Stimulated activated CD8-positive, alpha-beta memory T cell treated with anti-CD3 and anti-CD28 coated beads, Interleukin-4, amount 100 ng/mL, for 4 hours (primary cell): ENCODE measurements at places on chromosomes 3 and 15.

DNA sequence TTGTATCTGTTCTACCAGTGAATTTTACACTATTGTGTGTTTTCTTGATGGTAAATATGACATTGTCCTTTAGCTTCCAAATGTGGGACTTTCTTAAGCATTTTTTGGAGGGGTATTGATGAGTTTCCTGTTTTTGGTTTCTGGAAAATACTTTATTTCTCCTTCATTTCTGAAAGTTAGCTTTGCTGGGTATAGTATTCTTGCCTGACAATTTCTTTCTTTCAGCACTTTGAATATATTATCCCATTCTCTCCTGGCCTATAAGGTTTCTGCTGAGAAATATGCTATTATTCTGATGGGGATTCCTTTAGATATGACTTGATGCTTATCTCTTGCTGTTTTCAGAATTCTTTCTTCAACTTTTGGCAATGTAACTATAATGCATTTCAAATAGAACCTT is 15.4 kb upstream of the ATP2C1 start:
- DNase-seq = no peak

DNA sequence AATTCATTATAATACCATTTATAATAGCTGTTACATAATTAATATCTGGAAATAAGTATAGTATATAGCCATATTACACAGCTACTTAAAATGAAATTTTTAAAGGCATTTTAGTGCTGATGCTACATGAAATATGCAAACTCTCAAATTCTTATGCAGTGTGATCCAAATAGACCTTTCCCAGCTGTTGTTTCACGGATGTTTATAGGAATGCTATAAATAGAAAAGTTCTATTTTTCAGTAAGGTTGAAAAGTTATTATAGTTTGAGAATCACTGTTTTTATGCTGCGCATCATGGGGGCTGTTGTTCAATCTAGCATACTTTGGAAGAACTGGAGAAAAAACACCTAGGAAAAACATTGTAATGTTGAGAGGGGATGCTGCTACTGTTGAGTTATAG is 147.7 kb upstream of the TRIM42 start:
- no peak for DNase-seq

- no peak for DNase-seq
Measured at GRCh38 chr3:76370749-76371520, 585.6 kb upstream of the ZNF717 start.

- no peak for DNase-seq
Measured at GRCh38 chr15:36753173-36753572, 173.7 kb downstream of the CDIN1 start.

- no peak for DNase-seq
Measured at GRCh38 chr3:126295407-126295939, 61.7 kb downstream of the KLF15 start.

GRCh38 chr15:40272485-40273056 is 10.3 kb downstream of the ANKRD63 start:
- no peak for DNase-seq

- no peak for DNase-seq
Measured at GRCh38 chr3:74858086-74858485, 243.6 kb upstream of the CNTN3 start.

DNA sequence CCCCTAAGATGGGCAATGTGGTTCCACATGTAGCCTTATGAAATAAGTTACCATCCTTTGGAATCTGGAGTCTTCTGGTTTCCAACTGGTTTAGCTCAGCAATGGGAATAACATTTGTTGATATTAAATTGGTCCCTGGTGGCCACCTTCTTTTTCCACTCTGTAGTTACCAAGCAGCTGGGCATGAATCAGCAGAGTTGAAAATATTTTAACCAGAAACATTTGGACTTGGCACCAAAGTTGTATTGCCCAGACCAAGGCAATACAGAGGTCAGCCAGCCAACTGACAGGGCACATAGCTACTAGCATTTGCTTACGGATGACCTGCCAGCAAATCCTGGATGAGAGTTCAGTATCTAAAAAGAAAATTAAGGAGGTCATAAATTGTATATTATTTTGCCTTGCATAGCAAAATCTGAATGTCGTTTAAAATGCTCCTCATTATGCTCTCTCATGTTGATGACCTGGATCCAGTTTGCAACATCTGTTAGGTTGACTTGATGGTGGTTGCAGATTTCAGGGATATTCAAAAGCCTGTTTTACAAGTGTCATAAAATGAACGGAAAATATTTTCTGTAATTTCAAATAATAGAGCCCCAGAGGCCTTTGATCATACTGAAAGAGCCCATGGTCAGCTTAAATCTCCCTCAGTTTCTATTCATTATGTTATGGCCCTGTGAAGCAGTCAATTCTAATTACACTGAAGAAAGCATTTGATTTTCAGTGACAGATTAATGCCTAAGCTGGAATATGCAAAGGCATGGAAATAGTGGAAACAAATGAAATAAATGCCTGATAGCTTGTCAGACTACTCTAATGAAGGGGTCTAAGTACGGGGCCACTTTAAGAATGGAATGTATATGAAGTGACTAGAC is 54.6 kb downstream of the PPM1L start:
- DNase-seq = no peak

DNA sequence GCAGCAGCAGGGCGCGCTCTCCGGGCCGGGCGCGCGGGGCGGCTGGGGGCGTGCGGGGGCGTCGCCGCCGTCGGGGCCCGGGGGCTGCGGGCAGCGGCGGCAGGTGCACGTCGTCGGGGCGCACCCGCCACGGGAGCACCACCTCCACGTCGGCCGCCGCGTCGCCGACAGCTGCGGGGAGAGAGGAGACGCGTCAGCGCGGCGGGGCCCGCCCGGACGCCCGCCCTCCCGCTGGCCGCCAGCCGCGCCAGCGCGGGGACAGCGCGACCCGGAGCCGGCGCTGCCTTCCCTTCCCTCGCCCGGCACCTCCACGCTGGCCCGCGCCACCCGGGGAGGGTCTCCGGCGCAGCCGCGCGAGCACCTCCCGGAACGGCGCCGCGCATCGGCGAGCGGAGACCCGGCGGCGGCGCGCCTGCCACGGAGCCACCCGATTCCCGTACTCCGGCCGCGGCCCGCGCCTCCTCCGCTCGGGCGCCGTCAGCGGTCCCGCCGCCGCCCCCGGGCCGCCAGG is 481 bp downstream of the ADAMTS17 start:
- no peak for DNase-seq

DNA sequence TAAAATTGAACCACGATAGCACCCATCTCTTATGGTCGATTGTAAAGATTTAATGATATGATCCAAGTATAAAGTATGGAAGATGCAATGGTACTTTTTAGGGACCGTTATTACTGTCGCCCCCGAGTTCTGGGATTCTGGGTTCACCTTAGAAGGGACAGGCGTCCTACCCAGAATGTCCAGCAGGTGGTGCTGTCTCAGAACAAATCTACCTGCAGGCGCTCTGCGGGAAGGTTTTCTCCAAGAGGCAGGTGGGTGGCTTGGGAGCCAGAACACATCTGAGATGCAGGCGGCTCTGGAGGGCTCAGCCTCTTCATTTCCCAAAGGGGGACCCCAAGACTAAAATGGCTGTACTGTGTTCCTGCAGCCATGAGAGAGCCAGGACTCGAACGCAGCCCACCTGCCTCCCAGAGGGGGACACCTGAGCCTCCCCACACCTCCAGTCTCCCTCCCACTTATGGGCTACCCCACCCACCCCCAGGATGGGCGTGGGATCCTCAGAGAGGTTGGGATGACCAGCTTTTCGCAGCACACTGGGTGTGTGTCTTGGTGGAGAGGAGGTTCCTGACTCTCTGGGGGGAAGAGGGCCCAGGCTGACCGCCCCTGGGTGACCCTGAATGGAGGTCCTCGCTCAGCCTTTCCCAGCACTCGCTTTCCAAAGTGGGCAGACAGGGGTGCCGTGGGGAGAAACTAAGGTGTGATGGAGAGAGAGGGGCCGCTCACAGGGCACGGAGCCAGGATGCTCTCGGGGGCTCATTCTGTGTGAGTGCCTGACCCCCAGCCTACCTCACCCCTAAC is 28.1 kb upstream of the CORO2B start:
- peak; percentile 43 for DNase-seq

DNA sequence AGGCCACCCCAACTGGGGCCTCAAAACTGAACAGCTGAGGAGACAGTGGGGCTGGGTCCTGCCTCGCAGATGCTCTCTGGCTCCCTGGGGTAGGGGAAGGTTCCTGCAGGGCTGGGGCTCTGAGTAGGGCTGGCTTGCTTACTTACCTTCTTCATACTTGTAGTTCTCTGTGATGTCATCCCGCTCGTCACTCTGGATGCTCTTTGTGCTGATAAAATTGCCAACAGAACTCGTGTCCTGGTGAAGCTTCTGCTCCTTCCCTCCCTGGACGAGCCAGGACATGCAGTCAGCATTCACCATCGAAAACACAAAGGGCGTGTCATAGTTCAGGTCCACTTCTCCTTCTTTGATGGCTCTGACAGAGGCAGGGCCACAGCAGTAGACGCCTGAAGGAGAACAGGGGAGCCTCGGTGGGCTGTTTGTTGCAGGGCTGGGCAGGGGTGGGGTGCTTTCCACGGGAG is 17.9 kb upstream of the EPB42 start:
- DNase-seq = no peak

DNA sequence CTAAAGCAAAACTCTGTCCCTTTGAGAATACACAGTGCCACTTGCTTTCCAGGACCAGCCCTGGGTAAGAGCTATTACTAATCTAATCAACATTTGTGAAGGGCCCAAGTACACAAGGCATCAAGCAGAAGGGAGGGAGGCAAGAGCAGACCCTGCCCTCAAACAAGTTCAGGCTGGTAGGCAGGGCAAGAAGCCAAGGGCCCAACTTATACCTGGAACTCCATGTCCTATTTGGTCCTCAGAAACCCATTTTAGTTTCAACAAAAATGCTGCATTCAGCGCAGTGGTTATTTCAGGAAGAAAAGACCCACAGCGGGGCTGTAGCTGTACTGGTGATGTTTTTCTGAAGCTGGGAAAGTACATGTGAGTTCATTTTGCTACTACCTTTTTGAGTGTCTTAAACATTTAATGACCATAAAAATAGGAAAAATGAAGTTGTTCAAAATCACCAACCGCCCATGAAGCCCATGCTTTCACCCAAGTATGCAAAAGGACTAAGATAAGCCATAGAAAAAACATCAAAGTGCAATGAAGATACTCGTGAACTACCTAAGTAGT is 2.8 kb downstream of the RPS17 start:
- no peak for DNase-seq

GRCh38 chr15:99371180-99372103 is 120.2 kb downstream of the LRRC28 start:
- DNase-seq = no peak

- no peak for DNase-seq
Measured at GRCh38 chr3:73094951-73095350, 33.5 kb downstream of the EBLN2 start.

GRCh38 chr3:46127503-46127902 is 80.6 kb downstream of the CCR1 start:
- DNase-seq = no peak

GRCh38 chr3:37287776-37288175 is 113.4 kb upstream of the LRRFIP2 start:
- DNase-seq = no peak

GRCh38 chr15:36294359-36294758 is 285.1 kb upstream of the CDIN1 start:
- DNase-seq = no peak

DNA sequence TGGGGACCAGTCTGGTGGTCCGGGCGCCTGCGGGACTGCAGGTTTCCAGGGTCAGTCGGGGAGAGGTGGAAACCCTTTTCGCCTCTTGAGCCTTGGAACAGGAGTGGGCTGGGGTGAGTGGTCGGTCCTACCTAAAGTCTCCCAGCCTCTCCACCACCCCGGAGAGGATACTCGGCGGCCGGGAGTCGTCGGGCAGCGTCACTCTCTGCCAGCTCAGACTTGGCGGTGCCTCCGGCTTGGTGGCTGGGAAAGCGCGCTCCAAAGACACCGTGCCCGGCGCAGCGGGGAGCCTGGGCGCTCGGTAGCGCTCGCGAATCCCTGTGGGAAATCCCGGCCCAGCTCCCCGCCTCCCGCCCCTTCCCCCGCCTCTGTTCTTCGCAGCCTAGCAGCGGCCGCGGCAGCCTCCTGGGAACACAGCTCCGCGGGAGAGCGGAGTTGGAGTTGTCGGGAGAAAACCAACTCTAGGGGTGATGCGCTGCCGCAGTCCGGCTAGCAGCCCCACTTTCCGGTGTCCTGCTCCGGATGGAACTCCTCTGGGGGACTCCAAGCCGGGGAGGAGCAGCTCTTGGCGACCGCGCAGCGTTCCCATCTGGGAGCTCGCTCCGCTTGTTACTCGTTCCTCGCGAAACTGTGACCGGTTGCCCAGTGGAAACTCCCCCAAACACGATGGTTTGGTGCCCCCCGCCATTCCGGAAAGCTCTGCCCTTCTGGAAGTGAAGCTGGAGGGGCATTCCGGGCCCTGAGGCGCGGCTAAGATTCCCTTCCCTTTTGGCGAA is 1.4 kb downstream of the EPHB1 start:
- DNase-seq = no peak

DNA sequence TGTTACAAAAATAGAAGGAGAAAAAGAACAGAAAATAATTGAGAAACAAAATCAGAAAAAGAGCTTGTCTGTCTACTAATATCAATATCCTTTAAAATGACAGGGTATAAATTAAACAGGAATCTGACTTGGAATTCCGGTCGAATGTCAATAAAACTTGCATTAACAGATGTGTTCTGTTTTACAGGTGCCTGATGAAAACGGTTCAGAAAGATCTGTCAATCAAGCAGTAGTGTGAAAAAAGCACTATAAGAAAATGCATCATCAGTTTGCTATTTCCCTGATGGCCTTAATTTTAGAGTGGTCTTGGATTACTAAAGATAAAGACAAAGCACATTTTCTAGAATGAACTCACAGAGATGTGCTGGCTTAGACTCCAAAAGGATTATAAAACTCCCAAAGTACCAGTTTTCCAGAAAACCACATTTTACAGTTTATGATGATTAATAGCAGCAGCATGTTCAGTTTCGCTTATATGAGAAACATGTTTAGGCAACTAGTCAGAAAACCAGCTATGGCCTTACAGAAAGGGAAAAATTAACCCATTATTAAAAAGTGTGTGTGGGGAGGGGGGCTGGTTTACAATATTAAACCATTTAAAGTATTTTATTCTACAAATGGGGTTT is 8.2 kb upstream of the C3orf38 start:
- no peak for DNase-seq

DNA sequence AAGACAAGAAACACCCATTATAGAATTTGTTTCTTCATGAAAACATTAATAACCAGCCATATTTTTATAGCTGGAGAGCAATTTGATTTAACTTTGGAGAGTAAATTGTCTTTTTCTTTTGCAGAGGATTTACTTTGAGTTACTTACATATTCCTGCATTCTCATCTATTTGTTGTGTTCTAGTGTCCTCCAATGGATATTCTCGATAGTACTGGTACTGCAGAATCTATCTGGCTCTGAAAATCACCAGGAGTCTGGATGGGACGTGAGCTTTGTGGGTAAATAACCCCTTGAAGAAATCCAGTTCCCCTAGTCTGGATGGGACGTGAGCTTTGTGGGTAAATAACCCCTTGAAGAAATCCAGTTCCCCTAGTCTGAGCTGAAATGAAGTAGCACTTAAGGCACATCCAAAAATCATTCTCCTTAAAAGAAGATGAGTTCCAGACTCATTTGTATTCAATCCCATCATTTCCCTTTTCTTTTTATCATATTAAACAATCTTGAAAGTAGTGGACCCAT is 294.1 kb upstream of the UBE2E2 start:
- DNase-seq = no peak
